ENCODE measurements at places on chromosomes 7 and 10.
A peak's percentile ranks its signal among the peaks of the same experiment; 100 is the strongest.

GRCh38 chr7:94182721-94183120 is 178.6 kb upstream of the BET1 start:
- no peak overlapping the region for H3K4me3 ChIP-seq
- no peak for DNase-seq
- no peaks in the 10 kb centered on the region for H3K36me3 ChIP-seq
- peak overlapping the region; percentile 79 for H3K27ac ChIP-seq
- H3K4me1 ChIP-seq = peaks cover 7% of the 10 kb centered on the region

GRCh38 chr10:107056182-107056581 is 108.3 kb downstream of the SORCS1 start:
- no peak for DNase-seq
- no peaks in the 10 kb centered on the region for H3K27me3 ChIP-seq
- H3K27ac ChIP-seq = no peak overlapping the region
- H3K36me3 ChIP-seq = no peaks in the 10 kb centered on the region
- H3K4me3 ChIP-seq = no peak overlapping the region

- no peak overlapping the region for H3K4me3 ChIP-seq
- no peaks in the 10 kb centered on the region for H3K4me1 ChIP-seq
- DNase-seq = no peak
- no peaks in the 10 kb centered on the region for H3K36me3 ChIP-seq
Measured at GRCh38 chr7:91671245-91671644, 209.3 kb downstream of the MTERF1 start.

DNA sequence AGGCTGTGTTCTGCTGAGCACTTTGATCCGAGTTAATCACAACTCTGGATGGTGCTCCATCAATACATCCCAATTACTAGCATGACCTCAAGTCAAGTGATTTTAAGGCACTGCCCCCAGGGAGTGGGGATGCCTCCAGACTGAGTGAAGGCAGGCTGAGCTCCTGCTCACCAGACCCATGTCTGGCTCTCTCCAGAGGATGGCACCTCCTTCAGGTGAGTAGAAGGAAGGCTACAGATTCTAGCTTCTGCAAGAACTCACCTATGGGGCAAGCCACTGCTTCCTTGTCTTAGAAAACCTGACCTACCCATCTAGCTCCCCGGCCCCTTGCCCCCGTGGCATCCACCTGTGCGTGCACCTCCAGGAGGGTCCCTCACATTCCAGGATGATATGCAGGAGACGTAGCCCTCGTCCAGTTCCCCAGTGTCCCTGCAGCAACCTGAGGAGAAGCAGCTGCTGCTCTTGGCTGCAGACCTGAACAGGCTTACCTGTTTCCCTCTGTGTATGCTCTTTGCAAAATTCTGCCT is 390.3 kb downstream of the GRID1 start:
- H3K36me3 ChIP-seq = no peaks in the 10 kb centered on the region
- H3K4me3 ChIP-seq = no peak overlapping the region
- H3K27ac ChIP-seq = no peak overlapping the region
- DNase-seq = no peak

GRCh38 chr7:153440715-153441114 is 611.5 kb upstream of the DPP6 start:
- H3K36me3 ChIP-seq = no peaks in the 10 kb centered on the region
- no peak overlapping the region for H3K4me3 ChIP-seq
- H3K27me3 ChIP-seq = no peaks in the 10 kb centered on the region
- no peaks in the 10 kb centered on the region for H3K4me1 ChIP-seq
- DNase-seq = no peak

DNA sequence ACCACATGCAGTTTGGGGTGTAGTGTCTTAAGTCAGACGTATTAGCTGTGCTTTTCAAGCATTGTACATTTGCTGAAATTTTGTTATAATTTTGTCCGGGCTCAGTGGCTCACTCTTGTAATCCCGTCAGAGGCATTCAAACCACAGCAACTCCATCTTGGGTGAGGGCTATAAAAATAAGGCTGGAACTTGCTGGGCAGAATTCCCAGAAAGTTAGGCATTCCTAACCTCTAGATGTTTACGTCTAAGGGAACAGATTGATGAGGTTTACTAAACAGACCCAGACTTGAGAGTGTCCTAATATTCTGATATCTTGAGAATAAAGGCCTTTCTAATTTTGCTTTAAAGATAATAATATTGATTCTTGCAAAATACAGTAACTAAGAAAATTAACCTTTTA is 957.8 kb downstream of the NXPH1 start:
- DNase-seq = no peak
- H3K4me1 ChIP-seq = no peaks in the 10 kb centered on the region
- no peak overlapping the region for H3K4me3 ChIP-seq
- no peak overlapping the region for H3K27ac ChIP-seq

DNA sequence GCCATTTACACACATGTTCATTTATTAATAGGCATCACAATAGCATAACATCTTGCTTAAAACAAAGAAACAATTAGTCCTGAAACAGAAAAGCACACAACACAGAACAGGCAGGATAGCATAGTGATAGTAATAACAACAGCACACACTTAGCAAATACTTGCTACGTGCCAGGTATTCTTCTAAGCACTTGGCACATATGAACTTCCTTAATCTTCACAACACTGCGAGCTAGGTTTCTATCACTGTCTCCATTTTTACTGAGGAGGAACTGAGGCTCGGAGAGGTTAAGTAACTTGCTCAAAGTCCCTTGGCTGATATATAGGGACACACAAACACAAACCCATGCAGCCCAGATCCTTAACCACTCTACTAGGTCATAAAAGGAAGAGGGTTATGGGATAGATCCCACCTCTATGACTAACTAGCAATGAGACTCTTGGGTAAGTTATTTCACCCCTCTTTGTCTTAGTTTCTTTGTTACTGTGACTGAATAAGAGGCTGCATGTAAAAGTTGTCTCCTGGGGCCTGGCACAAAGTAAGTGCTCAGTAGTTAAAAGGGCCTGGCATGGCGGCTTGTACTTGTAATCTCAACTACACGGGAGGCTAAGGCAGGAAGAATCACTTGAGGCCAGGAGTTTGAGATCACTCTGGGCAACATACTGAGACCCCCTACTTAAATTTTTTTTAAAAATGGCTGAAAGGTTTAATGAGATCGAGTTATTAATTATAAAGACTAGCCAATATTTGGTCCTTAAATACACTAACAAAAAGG is 181.0 kb upstream of the RHOBTB1 start:
- H3K27ac ChIP-seq = no peak overlapping the region
- peaks cover 2% of the 10 kb centered on the region for H3K4me1 ChIP-seq
- no peaks in the 10 kb centered on the region for H3K27me3 ChIP-seq
- H3K4me3 ChIP-seq = no peak overlapping the region
- no peak for DNase-seq

DNA sequence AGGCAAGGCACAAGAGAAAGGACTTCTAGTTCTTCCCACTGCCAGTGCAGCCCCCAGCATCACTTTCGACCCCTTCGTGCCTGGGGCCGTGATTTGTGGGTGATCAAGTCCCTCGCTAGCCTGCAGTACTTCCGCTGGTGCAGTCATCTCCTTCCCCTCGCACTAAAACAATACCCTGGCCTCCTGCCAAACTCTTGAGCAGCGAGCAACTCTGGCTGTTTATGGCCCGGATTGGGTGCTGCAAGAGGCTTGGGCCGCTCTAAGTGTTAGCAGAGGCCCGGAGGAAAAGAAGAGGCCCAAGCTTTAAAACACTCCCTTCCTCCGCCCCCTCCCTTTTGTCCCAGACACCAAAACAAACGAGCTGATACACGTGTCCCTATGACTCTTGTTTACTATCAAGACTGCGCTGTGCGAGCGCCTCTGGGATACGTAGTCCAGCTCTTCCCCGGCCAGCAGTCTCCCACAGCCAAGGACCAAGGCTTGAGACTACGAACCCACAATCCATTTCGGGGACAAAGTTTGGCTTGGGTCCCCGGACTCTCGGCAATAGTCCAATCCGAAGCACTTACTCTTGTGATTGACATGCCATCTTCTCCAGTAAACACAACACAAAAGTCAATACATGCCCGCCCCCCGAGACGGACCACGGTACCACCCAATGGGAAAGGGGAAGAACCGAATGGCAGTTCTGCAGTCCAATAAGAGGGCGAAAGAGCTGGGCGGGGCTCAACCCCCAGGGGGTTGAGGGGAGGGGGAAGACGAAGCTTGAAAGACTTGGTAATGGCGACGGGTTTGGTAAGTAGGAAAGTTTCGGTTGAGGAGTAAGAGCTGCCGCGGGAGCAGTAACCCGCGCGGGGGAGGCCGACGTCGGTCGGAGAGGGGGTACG is at the start of gene HBP1:
Gene HBP1 (plus strand): TSS at position 771 of the 887 bp plus-strand sequence. CDS start 10,891 bp downstream, outside the sequence.
- H3K27ac ChIP-seq = peak within 1 kb of the TSS; percentile 100
- H3K27me3 ChIP-seq = no peaks in the 10 kb centered on the region
- H3K36me3 ChIP-seq = no peaks in the 10 kb centered on the region
- DNase-seq = peak; percentile 100

DNA sequence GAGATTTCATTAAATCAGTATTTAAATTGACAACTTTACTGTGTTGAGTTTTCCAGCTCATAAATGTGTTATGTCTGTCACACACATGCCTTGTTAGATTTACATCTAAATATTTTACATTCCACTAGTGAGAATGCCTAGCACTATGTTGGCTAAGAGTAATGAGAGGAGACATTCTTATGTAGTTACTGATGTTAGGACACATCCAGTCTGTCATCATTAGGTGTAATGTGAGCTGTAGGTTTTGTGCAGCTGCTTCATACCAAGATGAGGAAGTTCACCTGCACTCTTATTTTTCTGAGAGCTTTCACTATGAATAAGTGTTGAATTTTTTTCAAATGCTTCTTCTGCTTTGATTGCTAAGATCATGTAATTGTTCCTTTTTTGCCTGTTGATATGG is 218.0 kb upstream of the IGFBP3 start:
- no peaks in the 10 kb centered on the region for H3K27me3 ChIP-seq
- no peak for DNase-seq
- no peak overlapping the region for H3K4me3 ChIP-seq
- H3K36me3 ChIP-seq = no peaks in the 10 kb centered on the region

- DNase-seq = no peak
- no peak overlapping the region for H3K4me3 ChIP-seq
- H3K27ac ChIP-seq = no peak overlapping the region
- H3K27me3 ChIP-seq = no peaks in the 10 kb centered on the region
- no peaks in the 10 kb centered on the region for H3K36me3 ChIP-seq
Measured at GRCh38 chr7:157054927-157055326, 44.5 kb upstream of the MNX1 start.

DNA sequence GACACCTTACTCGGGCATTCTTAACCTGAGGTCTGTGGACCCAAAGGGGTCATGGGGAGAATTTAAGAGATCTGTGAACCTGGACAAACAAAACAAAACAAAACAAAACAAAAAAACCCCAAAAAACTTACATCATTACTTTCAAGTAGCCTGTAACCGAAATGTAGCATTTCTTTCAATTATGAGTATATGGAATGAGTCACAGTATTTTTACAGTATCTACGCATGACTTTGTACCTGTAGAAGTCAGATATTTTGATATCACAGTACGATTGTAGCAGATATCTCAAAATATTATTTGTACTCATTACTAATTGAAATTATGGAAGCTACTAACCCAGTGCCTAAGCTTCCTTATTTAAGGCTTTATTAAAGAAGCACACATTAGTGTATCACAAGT is 210.2 kb downstream of the JAZF1 start:
- H3K27ac ChIP-seq = no peak overlapping the region
- no peak for DNase-seq
- H3K4me3 ChIP-seq = no peak overlapping the region
- no peaks in the 10 kb centered on the region for H3K27me3 ChIP-seq

- no peak for DNase-seq
- H3K36me3 ChIP-seq = no peaks in the 10 kb centered on the region
- H3K27ac ChIP-seq = no peak overlapping the region
- no peaks in the 10 kb centered on the region for H3K27me3 ChIP-seq
- H3K4me3 ChIP-seq = no peak overlapping the region
- no peaks in the 10 kb centered on the region for H3K4me1 ChIP-seq
Measured at GRCh38 chr7:65307651-65308299, 65.9 kb upstream of the ZNF92 start.

DNA sequence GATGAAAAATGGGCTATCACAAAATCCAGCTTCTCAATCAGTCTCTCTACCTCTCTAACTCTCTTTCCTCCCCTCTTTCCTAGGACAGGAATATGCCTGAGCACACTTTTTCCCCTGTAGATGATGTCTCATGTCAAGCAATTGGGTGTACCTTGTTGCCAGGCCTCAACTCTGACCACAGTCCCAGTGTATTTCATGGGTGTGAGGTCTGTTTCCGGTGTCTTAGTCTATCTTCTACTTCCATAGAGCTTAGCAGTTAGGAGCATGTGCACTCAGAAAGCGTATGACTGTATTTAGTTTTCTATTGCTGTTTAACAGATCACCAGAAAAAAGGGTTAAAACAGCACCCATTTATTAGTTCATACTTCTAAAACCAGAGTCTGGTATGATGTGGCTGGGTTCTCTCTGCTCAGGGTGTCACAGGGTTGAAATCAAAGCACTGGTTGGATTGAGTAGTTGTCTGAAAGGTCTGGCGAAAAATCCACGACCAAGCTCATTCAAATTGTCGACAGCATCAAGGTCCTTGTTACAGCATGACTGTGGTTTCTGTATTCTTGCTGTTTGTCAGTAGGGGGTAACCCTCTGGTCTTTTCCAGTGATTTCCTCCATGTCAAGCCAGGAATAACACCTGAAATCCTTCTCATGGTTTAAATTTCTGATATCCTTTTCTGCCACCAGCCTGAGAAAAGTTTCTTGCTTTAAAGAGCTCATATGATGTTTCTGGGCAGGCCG is 130.0 kb downstream of the THSD7A start:
- no peak overlapping the region for H3K4me3 ChIP-seq
- DNase-seq = no peak
- no peaks in the 10 kb centered on the region for H3K4me1 ChIP-seq
- H3K36me3 ChIP-seq = no peaks in the 10 kb centered on the region

DNA sequence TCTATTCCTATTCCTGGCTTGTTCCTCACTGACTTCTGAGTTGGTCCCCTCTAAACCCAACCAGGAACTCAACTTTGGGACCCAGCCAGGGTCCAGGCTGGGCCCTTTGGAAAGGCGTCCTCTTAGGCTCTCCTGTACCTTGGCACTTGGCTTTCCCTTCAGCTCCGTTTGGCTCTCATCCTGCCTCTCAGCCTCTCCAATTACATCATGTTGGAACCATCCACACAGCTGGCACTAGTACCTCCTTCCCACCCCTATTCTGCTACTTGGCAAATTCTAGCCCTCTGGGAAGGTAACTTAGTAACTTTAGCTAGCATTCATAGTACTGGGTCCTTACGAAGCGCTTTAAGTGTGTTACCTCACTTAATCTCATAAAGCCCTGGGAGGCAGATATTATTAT is 205.3 kb upstream of the HABP2 start:
- H3K4me1 ChIP-seq = peaks cover 4% of the 10 kb centered on the region
- H3K36me3 ChIP-seq = no peaks in the 10 kb centered on the region
- DNase-seq = no peak
- no peaks in the 10 kb centered on the region for H3K27me3 ChIP-seq
